ENCODE measurements at places on chromosomes 4 and X. TPM values are rescaled to one million over a fixed set of nuclear protein-coding genes. Genes with fewer than 3 reads are reported as not detected.

- DNase-seq: no peak
Measured at GRCh38 chr4:167918077-167918476, 174.3 kb upstream of the ANXA10 start.

Gene GAGE1
- 91.5 TPM for total RNA-seq

Gene ADGRL3
- 1.8 TPM for total RNA-seq

DNA sequence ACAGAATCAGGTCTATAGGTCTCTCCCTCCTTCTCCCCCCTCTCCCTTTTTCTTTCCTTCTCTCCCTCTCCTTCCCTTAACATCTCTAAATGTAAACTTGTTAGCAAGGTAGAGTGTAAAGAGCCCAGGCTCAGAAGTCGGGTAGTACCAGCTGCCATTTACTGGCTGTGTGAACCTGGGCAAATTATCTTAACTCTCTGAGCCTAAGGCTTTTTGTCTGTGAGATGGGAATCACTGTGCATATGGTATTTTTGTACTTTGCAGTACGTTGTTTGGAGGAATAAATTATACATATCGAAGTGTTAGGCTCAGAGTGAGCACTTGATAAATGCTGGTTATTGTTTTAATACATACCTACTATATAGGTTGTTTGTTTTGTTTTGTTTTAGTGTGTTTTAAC lies 154.0 kb downstream of the RBMX2 start:
- no peak for DNase-seq

All from Daoy (cell line).